Activated CD4-positive, alpha-beta T cell treated with anti-CD3 and anti-CD28 coated beads, Interleukin-2, amount 50 U/mL, for 24 hours (primary cell): ENCODE measurements at places on chromosomes 11 and 22.

GRCh38 chr11:824292-824880 lies 3.3 kb upstream of the CRACR2B start:
- DNase-seq, result no peak

DNA sequence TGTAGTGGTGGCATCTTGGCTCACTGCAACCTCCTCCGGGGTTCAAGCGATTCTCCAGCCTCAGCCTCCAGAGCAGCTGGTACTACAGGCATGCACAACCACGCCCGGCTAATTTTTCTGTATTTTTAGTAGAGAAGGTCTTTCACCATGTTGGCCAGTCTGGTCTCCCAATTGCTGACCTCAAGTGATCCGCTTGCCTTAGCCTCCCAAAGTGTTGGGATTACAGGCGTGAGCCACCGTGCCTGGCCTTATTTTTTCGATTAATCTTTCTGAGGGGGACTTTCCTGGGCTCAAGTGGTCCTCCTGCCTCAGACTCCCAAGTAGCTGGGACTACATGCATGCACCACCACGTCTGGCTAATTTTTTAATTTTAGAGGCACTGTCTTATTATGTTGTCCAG lies 5.6 kb downstream of the SNU13 start:
- no peak for DNase-seq

GRCh38 chr11:47950396-47950795 lies 30.0 kb upstream of the PTPRJ start:
- peak; percentile 4 for DNase-seq

GRCh38 chr11:16169541-16169940 lies 186.8 kb downstream of the SOX6 start:
- DNase-seq, result no peak

- DNase-seq, result no peak
Observed at GRCh38 chr22:26674211-26675190, 17.1 kb downstream of the MIAT start.

DNA sequence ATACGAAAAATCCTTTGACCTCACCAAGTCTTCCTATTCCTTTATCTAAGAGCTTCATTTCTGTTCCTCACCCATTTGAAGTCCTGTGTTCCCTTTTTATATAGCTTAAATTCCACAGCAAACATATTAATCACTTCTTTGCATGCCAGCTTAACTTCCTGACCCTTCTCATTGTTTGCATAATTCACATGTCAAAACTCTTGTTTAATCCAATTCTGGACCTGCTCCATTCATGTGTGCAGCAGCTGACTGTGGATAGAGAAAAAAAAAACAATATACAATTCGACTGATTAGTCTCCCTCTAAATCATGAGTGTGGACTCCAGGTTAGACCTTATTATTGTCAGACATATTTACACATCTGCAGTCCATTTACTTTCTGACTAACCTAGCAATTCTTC lies 991.2 kb upstream of the TENM4 start:
- no peak for DNase-seq

- DNase-seq, result no peak
Observed at GRCh38 chr22:47367107-47367690, 604.7 kb downstream of the TBC1D22A start.

DNA sequence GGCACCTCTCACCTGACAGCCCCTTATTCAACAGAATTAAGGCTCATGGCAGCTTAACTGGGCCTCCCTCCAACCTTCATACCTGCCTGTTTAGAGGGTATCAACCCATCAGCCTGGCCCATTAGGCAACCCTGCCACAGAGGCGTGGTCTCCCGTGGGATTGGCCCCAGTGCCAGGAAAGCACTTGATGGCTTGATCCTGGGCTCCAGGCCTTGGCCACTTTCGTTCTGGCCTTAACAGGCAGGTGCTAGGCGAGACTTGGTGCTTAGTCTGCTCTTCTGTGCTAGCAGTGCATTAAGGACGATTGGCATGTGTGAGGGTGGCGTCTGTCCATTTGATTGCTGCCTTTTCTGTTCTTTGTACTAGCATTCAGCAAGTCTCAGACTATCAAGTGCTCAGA lies 75.2 kb downstream of the CABIN1 start:
- no peak for DNase-seq

GRCh38 chr22:28826921-28827320 lies 26.6 kb upstream of the XBP1 start:
- no peak for DNase-seq

GRCh38 chr22:29479417-29480261 lies at the start of gene NEFH:
Gene NEFH (plus strand): TSS chr22:29480218. CDS start chr22:29480263, 45 bp downstream.
- DNase-seq, result no peak

- no peak for DNase-seq
Observed at GRCh38 chr11:88448131-88448670, 110.7 kb upstream of the CTSC start.

- DNase-seq, result no peak
Observed at GRCh38 chr22:36765131-36765942, 10.6 kb downstream of the IFT27 start.

- peak; percentile 15 for DNase-seq
Observed at GRCh38 chr11:95337175-95337957, 106.4 kb upstream of the SESN3 start.

- DNase-seq, result no peak
Observed at GRCh38 chr11:41256041-41256440, 203.4 kb downstream of the LRRC4C start.

DNA sequence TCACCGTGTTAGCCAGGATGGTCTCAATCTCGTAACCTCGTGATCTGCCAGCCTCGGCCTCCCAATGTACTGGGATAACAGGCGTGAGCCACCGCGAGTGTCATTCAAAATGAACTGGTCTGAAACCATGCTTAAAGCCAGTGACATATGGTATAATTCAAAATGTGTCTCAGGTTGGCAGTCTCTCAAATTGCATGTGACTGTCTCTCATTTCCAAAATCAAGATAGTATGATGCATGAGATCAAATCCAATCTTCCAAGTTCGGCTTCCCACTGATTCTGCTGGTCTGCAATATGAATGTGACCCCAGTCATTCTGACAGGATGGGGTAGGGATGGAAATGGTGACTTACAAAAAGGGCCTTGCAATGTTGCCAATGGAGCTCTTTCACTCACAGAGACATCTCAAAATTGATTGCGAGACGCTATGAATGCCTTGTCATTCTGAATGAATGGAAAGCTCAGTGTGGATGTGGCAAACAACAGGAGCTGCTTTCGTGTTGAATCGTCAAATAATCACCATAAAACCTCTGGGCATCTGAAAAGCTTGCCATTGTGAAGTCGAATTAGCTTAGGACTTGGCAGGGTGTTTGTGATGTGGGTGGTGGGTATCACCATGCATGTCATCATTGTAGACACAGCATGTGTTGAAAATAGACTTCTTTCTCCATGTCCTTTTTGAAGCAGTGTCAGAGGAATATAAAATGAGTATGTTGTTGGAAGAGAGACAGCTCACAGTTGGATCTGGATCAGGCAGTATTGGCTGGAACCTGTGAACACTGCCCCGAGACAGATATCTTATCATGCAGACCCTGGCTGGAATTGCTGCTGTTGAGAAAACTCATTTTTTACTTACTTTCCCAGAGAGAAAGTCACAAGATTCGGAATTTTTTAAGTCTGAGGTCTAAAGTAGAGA lies 12.2 kb downstream of the SLN start:
- no peak for DNase-seq

GRCh38 chr11:89381094-89381493 lies 110.1 kb downstream of the NOX4 start:
- DNase-seq, result no peak

GRCh38 chr11:76786441-76787014 lies 3.4 kb downstream of the TSKU start:
- no peak for DNase-seq

- DNase-seq, result no peak
Observed at GRCh38 chr22:28141614-28142013, 222.6 kb upstream of the PITPNB start.

DNA sequence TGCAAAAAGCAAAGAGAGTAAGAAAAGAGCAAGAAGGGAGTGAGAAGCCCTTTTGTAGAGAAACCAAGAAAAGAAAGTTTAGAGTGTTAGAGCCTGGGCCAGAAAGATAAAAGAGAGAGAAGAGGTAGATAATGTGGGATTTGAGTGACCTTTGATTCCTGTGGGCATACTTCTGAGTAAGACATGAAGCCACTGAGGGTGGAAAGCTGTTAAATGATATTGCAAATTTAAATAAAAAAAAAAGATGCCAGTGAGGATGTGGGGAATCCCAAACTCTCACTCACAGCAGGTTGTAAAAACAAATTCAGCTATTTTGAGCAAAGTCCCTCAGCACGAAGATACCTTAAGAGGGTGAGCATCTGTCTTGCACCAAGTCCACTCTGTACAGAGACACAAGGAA lies 59.4 kb upstream of the TOP3B start:
- DNase-seq, result no peak

- DNase-seq, result no peak
Observed at GRCh38 chr11:1252371-1253102, 29.7 kb downstream of the MUC5B start.

GRCh38 chr11:11611381-11611780 lies 10.4 kb downstream of the GALNT18 start:
- DNase-seq, result no peak

DNA sequence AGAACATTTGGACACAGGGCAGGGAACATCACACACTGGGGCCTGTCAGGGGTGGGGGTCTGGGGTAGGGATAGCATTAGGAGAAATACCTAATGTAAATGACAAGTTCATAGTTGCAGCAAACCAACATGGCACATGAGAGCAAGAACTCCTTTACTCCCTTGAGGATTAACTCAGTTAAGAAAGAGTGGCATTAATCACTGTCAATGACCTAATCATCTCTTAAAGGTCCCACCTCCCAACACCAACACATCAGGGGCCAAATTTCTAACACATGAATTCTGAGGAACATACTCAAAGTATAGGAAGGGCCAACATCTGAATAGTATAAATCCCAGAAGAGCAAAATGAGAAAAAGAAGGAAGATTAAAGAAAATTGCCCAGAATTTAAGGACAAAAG lies 272.9 kb downstream of the SWAP70 start:
- no peak for DNase-seq

DNA sequence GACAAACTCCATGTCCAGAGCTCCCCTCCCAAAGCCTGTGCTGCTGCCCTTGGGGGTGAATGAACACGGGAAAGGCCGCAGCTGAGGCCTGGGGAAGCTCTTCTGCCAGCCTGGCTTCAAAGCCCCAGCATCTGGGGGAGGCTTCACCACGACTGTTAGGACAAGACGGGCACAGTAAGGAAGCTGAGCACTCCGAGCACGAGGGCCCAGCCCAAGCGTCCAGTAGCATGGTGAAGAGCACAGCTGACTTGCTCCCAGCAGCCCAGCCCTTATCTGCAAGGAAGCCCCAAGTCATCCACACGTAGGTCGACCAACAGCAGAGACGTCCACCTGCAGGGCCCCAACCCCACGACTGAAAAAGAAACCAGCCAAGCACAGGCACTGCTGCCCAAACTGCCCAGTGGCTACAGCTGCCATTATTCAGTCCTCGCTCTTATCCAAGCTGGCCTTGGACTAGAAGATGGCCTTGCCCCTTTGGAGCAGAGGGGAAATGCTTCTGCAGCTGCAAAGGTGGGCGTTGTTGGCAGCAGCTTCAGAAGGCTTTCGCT lies 62.5 kb downstream of the SHANK2 start:
- no peak for DNase-seq

- DNase-seq, result no peak
Observed at GRCh38 chr11:78514922-78515502, 59.7 kb downstream of the NARS2 start.

- no peak for DNase-seq
Observed at GRCh38 chr22:38733724-38734381, 21.9 kb downstream of the SUN2 start.
